ENCODE measurements at places on chromosomes 6 and 20.

GRCh38 chr6:35320031-35320410, 22.3 kb upstream of the PPARD start:
- no peak for DNase-seq

DNA sequence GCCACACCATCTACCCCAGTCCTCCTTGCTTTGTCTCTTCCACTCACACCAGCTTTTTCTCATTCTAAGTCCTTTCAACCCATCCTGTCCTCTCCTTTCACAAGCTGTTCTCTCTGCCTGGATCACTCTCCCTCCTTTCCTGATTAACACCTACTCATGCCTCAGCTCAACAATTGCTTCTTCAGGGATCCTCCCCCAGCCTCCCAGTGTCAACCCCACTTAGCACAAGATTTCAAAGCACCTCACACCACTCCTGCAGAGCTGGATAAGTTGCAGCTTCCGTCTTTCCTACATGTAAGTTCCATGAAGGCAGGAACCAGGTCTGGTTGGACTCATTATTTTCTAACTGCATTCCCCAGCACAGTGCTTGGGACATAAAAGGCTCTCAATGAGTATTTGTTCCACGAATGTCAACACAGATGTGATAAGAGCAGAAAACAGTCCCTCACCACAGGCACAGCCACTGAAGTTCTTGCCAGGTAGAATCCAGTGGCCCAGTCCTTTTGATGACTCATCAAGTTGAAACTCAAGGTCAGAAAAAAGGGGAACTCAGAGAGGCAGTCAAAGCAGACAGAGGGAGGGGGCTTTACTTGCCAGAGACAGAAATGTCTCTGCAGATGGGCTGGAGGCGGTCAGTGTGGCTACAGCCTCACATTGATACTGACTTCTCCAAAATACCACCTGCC, 193.4 kb upstream of the PRDM1 start:
- no peak for DNase-seq

- DNase-seq: no peak
Observed at GRCh38 chr6:130373992-130374391, 8.2 kb downstream of the TMEM200A start.

GRCh38 chr6:8905757-8906156, 470.4 kb upstream of the SLC35B3 start:
- DNase-seq: no peak

DNA sequence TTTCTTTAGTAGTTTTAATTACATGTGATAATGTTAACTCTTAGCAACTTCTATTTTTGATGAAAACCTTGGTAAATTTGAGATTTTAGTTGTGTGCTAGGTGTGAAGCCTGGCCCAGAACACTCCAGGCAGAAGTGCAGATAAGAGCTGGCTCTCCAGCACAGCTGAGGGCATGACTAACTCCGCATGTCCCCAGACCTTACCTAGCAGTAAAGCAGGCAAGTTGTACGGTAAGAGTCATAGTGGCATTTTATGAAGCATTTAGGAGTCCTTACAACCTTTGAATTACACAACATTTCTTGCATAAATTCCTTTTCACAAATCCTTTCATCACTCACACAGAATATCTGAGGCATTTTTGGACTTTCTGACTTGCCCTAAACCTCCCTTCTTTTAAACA, 67.2 kb downstream of the OPRM1 start:
- DNase-seq: no peak

DNA sequence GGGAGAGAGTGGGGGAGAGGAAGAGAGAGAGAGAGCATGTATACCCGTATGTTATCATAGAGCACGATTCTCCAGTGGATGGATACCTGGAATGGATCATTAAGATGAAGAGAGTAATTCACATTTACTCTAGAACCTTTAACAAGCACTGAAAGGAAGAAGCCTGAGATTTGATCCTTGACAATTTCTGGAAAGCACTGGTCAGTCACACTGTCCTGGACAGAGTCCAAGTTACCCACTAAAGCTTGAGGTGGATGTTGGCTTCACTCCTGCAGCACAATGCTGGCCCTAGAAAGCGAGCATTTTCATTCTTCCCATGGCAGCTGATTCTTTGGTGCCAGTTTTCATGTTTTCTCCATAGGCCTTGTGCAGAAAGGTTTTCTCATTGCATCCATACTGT, 25.6 kb downstream of the NFYA start:
- no peak for DNase-seq

DNA sequence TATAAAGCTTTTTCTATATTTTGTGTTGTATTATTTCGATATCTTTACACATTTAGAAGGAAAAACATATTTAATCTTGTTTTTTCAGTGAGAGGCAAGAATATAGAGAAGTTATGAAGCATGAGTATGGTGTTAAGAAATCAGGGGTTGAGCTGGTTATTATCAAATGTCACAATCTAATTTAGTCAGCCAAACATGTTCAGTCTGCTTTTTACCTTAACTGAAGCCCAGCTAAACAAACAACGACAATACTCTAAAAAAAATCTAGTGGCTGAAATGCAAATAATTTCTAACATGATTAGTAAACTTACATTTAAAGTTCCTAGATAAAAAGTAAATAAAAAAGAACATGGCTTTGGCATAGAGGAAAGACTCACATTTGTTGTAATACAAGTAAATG, 433.8 kb upstream of the NRSN1 start:
- DNase-seq: no peak

DNA sequence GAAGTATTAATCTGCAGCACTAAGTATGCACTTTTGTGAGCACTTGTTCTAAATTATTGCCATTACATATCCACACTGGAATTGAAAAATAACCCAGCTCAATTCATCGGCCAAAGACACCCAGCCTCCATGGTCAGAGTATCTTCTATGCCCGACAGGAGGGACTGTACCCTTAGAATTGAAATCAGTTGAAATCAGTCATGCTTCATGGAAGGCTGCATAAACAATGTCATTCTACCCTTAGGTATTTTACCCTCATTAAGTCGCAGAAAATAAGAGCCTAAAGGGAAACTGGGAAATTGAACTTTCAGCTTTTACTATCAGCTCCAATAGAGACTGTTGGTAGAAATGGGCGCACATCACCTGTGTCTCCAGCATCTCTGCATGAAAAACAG, 2.9 kb upstream of the RAMACL start:
- DNase-seq: no peak

- DNase-seq: no peak
Observed at GRCh38 chr6:16335176-16335575, 96.8 kb downstream of the GMPR start.

- DNase-seq: no peak
Observed at GRCh38 chr6:144477396-144477795, 192.3 kb downstream of the UTRN start.

DNA sequence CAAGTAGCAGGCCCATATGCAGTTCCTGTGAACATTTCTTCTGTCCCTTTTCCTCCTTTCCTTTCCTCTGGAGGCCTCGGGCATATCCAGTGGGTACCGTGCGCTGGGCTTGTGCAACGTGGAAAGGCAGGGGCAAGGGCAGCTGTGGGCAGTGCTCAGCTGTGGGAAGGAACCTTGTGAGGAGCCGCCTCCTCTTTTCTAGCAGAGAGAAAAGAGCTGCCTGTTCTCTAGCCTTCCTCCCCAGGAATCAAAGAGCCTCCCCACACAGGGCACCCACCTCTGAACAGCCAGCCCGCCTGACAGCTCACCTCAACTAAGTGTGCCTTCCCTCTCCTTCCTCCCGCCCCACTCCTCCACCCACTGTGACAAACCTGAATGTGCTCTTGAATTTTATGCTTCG, 143.3 kb upstream of the HDDC2 start:
- DNase-seq: no peak

DNA sequence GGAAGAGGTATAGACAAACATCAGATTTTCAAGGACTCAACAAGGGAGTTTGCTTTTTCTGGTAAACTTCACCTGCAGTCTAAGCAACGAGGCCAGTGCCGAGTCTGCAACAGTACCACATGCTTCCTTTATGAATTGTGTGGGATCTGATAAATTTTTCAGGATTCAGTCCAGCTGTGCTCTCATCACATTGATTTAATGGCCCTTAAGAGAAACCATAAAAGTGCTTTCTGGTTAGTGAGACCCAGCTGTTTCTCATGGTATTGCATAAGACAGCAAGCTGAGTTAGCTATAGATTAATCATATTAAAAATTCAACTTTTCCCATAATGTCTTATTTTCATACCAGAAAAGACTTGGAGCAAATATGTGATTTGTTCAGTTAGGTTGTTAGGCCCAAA, 291.4 kb downstream of the CENPW start:
- DNase-seq: no peak

- DNase-seq: no peak
Observed at GRCh38 chr6:90471263-90471662, 115.6 kb downstream of the MAP3K7 start.

DNA sequence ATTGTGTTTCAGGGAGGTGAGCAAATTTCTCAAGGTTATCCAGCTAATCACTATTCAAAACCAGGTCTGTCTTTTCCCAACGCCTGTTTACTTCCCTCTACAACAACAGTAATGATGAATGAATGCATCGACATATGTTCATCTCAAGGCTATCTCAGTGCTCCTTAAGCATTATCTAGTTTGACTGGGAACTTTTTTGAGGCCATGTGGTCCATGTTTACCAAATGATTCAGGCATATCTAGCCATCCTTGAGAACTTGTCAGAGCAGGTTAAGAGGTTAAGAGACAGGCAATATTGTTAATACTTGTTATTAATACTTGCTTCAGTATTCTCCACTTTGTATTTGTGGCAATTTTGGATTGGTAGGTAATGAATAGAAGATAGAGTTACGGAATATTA, 1038.4 kb upstream of the FLRT3 start:
- no peak for DNase-seq

- DNase-seq: no peak
Observed at GRCh38 chr6:43904311-43905123, 134.5 kb downstream of the VEGFA start.

DNA sequence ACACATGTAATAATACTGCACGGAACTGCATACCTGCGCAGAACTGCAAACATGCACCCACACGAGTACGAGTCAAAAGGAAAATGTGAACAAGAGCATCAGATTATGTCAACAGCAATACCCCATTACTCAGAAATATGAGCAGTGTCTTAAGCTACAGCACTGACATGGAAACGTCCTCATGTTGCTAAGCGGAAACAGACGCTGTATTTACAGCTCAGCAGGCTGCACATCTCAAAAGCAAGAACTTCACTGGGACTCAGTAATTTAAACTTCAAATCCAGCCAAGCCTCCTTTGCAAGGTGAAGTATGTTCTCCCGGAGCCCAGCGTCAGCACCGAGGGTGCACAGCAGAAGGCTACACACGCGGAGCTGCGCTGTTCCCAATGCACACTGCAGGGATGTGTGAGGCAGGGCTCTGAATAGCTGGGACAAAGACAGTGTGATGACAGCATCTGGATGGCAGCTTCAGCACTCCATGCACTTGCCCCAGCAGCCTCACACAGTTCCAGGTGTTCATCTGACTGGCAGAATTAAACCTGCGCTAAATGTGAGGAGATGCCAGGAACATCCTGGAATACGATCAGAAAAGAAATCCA, 202.8 kb downstream of the WDR27 start:
- no peak for DNase-seq

DNA sequence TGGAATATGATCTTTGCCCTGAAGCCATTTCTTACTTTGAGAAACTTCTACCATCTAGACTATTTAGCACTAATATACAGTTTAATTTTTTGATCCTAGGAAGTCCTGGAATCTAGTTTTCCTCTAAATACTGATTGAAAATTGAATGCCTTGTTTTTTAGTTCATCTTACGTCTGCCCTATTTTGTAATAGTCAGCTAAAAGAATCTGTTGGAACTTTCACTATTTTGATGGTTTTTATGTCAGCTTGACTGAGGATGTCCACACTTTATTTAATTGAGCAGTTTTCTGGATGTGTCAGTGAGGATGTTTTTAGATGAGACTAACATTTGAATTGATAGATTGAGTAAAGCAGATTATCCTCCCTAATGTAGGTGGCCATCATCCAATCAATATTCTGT, 8.4 kb downstream of the OR12D2 start:
- no peak for DNase-seq

- no peak for DNase-seq
Observed at GRCh38 chr20:6705106-6705766, 62.2 kb upstream of the BMP2 start.

DNA sequence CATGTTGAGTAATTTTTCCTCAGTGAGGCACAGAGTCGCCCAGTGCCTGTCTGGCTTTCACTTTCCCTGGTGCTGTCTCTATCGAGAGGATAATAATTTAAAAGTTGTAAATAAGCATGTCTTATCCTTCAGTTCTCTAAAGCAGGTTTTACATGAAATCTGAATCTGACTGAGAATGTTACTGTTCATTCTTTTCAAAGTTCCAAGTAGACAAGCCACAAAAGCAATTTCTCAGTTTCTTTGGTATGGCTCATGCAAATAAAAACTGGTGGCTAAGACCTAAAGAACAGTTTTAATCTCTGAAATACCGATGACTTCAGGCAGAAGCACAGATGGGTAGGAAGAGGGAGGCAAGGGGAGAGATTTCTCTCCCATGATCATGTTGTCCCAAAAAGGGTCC, 87.6 kb upstream of the GCM1 start:
- DNase-seq: no peak

- no peak for DNase-seq
Observed at GRCh38 chr20:13659288-13659687, 20.6 kb upstream of the TASP1 start.

DNA sequence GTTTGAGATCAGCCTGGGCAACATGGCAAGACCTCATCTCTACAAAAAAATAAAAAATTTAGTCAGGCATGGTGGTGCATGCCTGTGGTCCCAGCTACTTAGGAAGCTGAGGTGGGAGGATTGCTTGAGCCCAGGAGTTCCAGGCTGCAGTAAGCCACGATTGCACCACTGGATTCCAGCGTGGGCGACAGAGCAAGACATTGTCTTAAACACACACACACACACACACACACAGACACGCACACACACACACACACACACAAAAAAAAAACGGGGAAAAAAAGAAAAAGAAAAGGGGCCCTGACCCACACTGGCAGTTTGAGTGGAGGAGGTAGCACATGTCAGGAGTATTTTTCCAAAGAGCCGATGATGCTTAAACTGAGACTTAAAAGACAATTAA, 122.2 kb downstream of the AFG1L start:
- DNase-seq: no peak

DNA sequence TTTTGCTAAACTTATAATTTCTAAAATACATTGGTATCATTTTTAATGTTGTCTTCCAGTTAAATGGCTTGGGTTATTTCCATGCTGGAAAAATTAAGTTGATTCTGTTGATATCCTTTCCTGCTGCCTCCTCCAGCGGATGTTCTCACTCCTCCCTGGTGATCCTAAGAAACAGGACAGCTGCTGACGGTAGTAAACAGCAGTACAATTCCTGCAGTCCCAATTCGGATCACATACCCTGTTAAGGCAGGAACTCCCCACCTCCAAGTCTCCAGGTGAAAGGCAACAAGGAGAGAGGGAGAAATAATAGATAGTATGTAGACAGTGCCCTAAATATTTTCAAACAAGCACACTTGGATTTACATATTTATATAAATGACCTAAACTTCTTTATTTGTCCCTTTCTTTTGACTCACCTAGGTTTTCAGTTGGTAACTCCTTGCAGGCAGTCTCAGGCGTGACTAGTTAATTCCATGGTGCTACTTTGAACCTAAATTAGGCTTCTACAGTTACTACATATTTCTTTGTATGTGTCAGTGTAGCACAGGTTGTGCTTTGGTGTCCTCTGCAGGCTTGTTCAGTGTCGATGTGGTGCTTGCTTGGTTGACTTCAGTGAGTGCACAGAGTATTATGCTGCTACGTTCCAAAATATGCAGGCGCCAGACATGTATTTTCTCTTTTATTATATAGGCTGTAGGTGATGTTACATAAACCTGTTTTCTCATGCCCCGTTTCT, 126.0 kb downstream of the ADGRB3 start:
- no peak for DNase-seq

- no peak for DNase-seq
Observed at GRCh38 chr6:111239461-111239860, 152.2 kb downstream of the SLC16A10 start.

- no peak for DNase-seq
Observed at GRCh38 chr6:118581489-118581959, 33.4 kb downstream of the PLN start.
